ENCODE measurements at places on chromosomes 5 and 9. TPM values are rescaled to one million over a fixed set of nuclear protein-coding genes. Genes with fewer than 3 reads are reported as not detected.

FOXD4L4 gene
- not detected for polyA plus RNA-seq

MAMDC2 gene
- not detected for polyA plus RNA-seq

FYB1 gene
- 11.6 TPM for polyA plus RNA-seq

EQTN gene
- 0.35 TPM for polyA plus RNA-seq

LRRC70 gene
- polyA plus RNA-seq, result not detected

CDKN2A gene
- polyA plus RNA-seq, result 13.9 TPM

MARCHF11 gene
- not detected for polyA plus RNA-seq

Measured in IgD-negative memory B cell (primary cell).